ENCODE measurements at places on chromosomes 13 and 19.

- no peak for DNase-seq
These were observed 16.6 kb downstream of the RASA3 start for GRCh38 chr13:114115796-114116195.

- no peak for DNase-seq
These were observed 1385.8 kb downstream of the PCDH9 start for GRCh38 chr13:65844266-65844841.

DNA sequence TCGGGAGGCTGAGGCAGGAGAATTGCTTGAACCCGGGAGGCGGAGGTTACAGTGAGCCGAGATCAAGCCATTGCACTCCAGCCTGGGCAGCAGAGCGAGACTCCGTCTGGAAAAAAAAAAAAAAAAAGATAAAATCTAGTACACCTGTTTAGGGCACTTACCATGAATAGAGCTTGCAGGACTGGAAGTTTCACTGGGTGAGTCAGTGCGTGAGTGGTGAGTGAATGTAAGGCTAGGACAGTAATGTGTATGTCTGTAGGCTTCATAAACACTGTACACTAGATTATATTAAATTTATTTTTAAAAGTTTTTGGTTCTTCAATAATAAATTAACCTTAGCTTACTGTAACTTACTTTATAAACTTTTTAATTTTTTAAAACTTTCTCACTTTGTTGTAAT, 22.9 kb downstream of the PPP5C start:
- DNase-seq = no peak

DNA sequence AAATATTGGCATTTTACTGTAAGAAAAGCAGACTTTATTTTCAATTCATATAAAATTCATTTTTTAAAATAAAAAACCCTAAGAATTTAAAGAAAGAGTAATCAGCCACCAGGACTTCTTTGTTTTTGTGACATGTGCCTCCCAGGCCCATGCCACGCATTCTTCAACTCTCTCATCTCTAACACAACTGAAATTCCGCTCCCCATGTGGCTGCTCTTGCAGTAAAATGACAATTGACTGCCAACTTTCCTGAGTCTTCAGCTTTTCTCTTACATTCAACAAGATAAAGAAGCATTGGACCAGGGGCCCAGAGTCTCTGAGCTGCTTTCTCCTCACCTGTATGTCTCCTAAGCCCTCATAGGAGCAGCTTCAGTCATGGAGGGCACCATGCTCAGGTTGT, 372.1 kb downstream of the UQCRFS1 start:
- no peak for DNase-seq

DNA sequence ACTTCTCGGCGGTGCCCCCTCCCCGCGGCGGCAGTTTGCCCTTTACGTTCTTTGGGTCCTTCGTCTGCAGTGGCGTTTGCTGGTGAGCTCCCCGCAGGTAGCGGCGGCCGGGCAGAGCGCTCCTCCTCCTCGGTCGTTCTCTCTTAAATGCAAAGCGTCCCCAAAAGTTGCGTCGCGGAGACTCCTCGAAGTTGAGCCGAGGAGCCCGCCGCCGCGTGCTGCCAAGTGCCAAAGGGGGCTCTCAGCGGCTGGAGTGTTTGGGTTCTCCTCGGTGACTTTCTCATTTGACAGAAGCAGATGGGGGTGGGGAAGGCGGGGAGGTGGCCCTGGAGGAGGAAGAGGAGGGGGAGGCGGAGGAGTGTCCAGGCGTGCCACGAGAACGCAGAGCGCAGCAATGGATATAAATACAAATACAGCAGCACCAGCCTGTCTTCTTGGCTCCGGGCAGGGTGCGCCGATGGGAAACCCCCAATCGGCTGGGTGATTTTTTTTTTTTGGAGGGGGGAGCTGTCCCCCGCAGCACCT, at the start of gene SOX21:
Gene SOX21, minus strand, starts transcription at position 259 of the 525 bp plus-strand sequence. CDS start 496 bp downstream, outside the sequence.
- DNase-seq = no peak

DNA sequence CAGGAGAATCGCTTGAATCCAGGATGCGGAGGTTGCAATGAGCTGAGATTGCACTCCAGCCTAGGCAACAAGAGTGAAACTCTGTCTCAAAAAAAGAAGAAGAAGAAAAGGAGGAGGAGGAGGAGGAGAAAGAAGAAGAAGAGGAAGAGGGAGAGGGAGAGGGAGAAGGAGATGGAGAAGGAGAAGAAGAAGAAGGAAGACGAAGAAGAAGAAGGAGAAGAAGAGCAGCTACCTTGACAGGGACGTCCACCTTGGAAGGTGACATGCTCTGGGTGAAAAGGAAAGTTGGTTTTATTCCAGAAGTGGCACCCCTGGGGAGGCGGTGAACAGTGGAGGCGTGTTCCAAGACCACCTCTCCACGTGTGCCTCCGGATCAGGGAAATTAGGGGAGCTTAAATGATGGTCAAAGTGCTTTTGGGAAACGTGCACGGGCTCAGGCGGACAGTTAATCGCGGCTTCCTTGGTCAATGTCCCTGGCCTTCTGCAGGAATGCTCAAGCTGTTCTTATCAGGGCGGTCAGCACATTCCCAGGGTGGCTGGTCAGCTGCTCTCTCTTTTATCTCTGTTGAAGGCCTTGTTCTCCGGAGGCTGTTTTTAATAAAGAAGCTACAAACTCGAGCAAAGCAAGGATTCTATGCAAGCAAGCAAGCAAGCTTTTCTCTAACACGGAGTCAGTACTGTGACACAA, 78.9 kb upstream of the PEG3 start:
- no peak for DNase-seq

Data from NCI-H1048 (cell line).